ENCODE measurements at places on chromosomes 6 and 20.

GRCh38 chr20:21397341-21398108 is at the start of gene NKX2-4:
Gene NKX2-4, minus strand, starts transcription at chr20:21397526. Its CDS starts 127 bp downstream, at chr20:21397399.
- no peak for DNase-seq

GRCh38 chr20:33709398-33709797 is 10.7 kb downstream of the PXMP4 start:
- DNase-seq: no peak

GRCh38 chr6:168226902-168227318 is 92.7 kb downstream of the DACT2 start:
- DNase-seq: no peak

DNA sequence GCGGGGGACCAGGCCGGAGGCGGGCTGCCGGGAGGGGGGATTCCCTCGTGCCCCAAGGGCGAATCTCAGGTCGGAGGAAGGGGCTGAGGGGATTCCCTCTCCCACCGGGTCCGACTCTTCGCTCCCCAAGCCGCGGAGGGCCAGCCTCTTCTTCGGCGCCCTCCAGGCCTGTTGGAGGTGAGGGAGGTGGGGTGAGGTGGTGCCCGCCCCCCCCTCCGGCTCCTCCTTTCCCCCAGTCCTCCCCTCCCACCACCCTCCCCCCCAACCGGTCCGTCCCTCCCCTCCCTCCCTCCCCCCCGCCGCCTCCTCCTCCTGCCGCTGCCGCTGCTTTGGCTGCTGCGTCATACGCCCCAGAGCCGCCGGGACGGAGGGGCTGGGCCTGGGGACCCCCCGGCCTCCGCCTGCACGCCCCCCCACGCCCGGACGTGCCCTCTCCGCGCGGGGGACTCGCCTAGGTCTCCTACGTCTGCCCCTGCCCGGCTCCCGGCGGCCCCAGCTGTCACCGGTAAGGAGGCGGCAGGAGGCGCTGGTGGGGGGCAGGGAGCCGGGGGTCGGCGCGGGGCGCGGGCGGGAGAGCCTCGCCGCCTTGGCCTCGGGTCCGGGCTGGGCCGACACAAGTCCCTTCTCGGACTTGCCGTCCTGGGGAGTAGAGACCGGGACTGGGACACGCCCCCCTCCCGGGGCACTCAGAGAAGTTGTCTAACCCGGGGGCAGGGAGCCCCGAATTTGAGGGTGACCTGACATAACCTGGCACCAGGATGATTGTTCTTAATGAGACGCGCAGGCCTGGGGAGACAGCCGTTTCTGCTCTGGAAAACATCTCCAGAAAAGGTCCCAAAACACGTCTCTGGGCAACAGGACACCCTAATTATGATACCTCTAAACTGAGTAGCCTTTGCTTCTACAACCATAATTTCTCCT is at the start of gene PHF1:
PHF1 (plus strand) TSS at position 304 of the 921 bp plus-strand sequence. CDS start 1,250 bp downstream, outside the sequence.
- DNase-seq: no peak

DNA sequence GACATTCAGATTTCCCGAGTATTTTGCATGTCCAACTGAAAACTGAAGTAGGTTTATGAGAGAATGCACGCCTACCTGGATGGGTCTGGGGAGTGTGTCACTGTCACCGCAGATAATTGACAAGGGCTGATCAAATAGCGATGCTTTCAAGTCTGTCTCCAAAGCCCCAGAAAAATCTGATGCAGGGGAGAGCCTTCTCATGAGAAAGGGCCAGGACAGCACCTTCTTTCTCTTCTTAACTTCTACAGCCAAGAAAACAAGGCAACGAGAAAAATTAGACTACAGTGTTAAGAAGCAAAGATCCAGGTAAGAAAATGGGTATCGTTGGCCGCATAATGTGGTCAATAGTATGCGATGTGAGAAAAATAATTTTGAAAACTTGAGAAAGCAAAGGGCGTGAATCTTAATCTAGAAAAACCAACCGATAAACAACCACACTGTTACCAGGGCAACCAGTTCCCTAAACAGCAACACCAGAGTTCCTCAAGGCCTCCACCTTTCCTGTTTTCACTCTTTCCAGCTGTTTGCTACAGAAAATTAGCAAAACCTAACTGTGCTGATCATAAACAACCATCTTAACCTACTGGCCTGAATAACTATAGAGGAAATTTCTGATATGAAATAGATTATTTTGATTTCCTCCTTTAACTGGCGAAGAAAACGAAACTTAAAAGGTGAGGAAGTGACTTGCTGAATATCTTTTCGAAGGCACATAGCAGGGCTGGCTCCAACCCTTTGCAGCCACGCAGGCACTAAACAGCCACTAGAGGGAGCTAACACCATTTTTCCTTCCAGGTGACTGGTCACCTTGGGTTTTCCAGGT is 2.6 kb downstream of the TAGAP start:
- DNase-seq: peak; percentile 80

DNA sequence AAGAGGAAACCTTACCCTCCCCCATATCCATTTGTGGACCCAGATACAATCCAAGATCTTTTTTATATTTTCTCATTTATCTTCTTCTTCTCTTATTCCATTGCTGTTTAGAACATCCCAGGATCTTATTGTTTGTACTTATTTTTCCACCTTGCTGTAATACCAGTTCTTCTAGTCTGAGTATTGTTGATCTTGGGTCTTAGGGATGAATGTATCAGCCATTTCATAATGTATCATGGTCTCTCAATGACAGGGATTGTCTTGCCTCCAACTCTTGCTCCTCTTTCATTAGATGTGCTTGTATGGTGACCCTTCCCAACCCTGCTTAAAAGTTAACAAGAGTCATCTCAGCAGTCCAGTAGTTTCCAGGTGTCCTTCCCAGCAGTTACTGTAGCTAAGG is 63.3 kb downstream of the MAP3K4 start:
- DNase-seq: no peak

DNA sequence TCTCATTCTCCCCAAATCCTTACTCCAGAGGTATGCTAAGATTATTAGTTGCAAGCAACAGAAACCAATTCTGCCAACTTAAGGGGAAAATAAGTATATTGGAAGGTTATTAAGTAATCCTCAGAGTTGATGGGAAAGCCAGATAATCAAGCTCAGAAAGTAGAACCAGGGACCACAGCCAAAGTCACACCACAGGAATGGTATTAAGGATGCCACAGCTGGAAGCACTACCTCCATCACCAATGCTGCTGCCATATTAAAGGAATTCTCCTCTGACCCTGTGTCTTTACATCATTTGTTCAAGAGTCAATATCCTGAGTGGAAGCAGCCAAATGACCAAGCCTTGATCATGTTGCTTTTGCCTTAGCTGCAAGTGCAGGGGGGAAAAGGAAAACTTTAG is 9.9 kb downstream of the PROCR start:
- no peak for DNase-seq

GRCh38 chr6:53433261-53433950 is 84.7 kb upstream of the ELOVL5 start:
- DNase-seq: no peak

DNA sequence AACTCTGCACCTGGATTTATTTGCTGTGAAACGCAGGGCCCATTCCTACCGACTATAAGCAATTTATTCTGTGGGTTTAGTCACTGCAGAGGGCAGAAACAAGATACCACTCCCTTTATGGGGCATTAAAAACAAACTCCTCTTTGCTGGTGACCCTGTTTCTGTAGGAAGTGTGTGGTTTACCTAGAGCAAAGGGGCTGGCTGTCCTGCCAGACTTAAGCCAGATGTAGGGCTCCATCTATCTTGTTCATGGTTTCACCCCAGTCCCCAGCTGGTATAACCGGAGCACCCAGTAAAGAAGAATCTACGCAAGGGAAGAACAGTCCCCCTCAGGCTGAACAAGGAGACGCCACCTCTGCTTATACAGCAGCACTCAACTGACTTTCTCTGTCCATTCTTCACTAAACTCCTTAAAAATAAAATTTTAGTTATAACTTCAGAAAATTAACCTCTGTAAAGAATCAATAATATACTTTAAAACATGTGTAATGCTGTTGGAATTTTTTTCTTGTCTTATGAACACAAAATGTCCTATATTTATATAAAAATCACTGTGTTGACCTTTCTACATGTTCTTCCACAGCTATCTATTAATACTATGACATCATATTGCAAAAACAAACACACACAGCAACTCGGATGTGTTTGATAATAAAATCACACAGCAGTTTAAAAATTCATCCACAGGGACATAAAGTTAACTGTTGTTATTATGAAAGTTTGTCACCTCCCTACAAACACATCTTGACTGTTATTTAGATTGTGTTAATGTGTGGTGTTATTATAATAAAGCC is 126.1 kb upstream of the RPS6KA2 start:
- no peak for DNase-seq

- DNase-seq: no peak
Measured at GRCh38 chr6:150406948-150407347, 38.1 kb downstream of the IYD start.

- DNase-seq: no peak
Measured at GRCh38 chr20:62860924-62861691, 514 bp downstream of the TCFL5 start.

GRCh38 chr6:109087661-109088264 is 6.9 kb downstream of the SESN1 start:
- DNase-seq: no peak

DNA sequence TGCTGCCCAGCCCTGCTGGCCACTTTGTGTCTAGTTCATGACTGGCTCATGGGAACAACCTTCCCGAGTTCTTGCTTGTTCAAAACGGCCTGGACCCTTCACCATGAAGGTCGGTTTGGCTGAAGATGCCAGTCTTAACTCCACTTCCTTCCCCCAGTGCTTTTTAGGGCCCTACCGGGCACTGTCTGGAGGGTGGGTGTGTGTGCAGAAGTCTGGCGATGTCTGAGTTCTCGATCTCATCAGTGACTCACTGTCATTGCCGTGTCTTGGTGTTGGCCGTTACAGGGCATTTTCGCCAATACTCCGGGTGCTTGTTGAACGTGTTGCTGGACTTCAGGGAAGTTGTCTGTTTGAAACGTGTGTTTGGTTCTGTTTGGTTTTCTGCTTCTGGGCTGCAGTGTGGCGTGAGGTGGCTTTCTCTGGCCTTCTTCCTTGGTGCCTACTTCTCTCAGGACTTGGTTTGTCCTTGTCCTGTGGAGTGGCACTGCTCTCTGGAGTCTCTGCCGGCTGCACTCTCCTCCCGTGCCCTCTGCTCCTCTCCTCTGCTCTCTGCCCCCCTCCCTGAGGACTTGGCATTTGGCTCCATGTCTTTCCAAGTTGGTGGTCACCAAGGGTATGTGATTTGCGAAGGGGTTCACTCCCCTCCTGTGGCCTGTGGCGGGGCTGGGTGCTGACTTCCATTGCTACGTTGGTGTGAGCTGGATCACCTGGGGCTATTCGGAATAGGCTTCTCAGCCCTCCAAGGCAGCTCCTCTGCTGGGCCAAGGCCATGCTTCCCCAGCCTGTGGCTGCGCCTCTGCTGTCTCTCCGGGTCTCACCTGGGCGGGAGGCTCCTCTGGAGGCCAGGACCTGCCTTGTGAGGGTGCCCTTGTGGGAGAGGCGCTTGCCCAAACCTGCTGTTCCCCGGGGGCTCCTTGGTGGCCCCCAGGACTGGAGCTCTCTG is 38.2 kb downstream of the PYGB start:
- no peak for DNase-seq

- no peak for DNase-seq
Measured at GRCh38 chr20:25150016-25150415, 45.5 kb upstream of the ENTPD6 start.

DNA sequence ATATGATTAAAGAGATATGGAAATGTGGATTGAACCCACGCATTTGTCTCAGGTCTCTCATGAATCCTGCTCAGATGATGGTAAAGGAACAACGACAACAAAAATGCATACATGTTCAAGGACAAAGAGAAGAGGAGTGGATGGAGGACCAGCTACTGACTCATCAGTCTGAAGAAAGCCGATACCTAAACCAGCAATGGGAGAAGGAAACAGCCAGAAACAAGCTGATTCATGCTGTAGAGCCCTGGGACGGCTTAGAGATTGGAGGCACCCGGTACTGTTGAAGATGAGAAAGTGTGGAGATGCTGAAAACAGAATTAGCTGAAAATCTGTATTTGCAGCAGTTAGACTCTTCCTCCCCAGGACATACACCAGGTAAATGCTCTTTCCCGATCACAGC is 14.4 kb upstream of the RIPPLY2 start:
- DNase-seq: no peak

- no peak for DNase-seq
Measured at GRCh38 chr6:54515713-54516112, 207.5 kb downstream of the TINAG start.

GRCh38 chr20:21808863-21809664 is 103.6 kb downstream of the PAX1 start:
- DNase-seq: peak; percentile 31

GRCh38 chr6:44341095-44341890 is 1.2 kb upstream of the SPATS1 start:
- no peak for DNase-seq

DNA sequence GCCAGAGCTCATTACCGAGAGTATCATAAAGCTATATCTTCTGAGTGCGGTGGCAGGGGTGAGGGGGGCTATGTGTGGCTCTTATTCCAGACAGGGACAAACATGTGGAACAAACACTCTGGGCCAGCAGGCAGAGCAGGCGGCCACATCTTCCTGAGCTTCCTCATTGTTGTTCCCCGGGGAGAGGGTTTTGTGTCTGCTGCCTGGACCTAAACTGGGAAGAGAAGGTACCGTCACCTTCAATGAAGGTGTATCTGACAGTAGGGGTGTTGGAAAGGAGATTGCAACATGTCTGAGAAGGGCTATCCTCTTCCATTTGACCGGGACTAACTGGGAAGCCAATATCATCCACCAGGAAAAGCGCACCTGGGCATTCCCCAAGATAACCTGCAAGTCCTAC is 1.6 kb upstream of the TFAP2D start:
- DNase-seq: no peak

DNA sequence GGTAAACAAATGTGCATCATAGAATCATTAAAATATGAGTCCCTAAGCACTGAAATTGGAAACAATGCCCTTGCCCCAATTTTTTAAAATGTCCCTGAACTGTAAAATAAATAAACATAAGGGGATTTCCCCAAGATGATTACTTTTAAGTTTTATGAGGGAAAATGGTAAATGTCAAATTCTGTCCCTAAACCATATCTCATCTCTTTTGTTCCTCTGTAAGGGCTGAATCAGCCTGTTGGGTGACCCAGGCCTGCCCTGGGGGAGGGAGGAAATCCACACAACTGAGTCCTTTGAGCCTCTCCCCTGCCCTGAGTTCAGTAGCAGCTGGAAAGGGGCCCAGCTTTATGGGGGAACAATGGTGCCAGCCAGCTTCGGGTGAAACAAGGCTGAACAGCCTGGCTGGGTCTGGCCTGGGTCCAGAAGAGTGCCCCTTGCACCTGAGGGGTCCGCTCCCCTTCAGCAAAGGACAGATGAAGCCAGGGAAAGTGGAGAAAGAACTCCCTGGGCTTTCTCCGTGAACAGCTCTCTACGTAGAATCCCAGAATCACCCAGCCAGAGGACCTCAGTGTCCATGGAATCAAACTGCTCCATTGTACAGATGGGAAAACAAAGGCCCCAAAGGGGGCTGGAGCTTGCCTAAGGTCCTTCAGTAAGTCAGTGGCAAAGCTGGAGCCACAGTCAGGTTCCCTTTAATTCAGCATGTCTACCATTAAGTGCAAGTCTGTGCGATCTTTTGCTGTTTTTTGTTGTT is 28.2 kb upstream of the ITCH start:
- no peak for DNase-seq
